Activated CD8-positive, alpha-beta T cell treated with anti-CD3 and anti-CD28 coated beads for 36 hours (primary cell): ENCODE measurements at places on chromosomes 4 and X. TPM values are rescaled to one million over a fixed set of nuclear protein-coding genes. Genes with fewer than 3 reads are reported as not detected.

Gene TMEM144
- 0.09 TPM for total RNA-seq

Gene BTC
- total RNA-seq: not detected

Gene ZNF185
- total RNA-seq: 1.6 TPM

Gene KCNIP4
- not detected for total RNA-seq

Gene PCYT1B
- total RNA-seq: 0.36 TPM

Gene CXorf51B
- not detected for total RNA-seq

Gene RIPPLY1
- total RNA-seq: not detected

Gene NLGN4X
- not detected for total RNA-seq

Gene ZCCHC4
- 12.8 TPM for total RNA-seq

Gene ZDHHC15
- 0.16 TPM for total RNA-seq

Gene UCHL1
- total RNA-seq: 3.0 TPM

Gene SLITRK4
- total RNA-seq: not detected

Gene RHOH
- 121 TPM for total RNA-seq

Gene LONRF3
- 1.9 TPM for total RNA-seq

Gene PNCK
- total RNA-seq: 1.1 TPM

Gene AWAT2
- total RNA-seq: not detected

Gene EREG
- total RNA-seq: not detected

Gene GPAT3
- 2.7 TPM for total RNA-seq

Gene CFAP299
- not detected for total RNA-seq

Gene XAGE2
- not detected for total RNA-seq

Gene SCD5
- total RNA-seq: 1.6 TPM
